SJSA1 (cell line): ENCODE measurements at places on chromosomes 11 and 22. TPM values are rescaled to one million over a fixed set of nuclear protein-coding genes. Genes with fewer than 3 reads are reported as not detected.

Gene TTC9C
- 47.6 and 51.3 TPM in 2 replicates for total RNA-seq

Gene TUBA8
- total RNA-seq = 0.42 and 0.91 TPM in 2 replicates

Gene TRIM48
- total RNA-seq = not detected in 2 replicates

DNA sequence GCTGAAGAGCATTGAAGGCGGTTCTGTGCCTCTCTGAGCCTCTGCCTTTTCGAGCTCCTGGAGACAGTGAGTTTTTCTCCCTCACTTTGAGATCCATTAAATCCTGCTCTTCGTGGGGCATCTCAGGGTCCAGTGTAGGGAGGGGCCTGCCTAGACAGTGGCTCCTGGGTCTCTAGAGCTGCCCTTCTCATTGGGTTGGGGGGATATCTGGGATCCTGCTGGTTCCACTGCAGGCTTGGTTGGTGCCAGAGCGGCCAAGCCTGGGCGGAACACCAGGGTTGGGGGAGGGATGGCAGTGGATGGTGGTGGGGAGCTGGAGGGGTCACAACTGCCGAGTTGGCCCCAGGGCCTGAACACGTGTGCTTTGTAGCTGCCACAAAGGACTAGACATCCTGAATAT, 52.2 kb upstream of the CARS1 start:
- DNase-seq = no peak

DNA sequence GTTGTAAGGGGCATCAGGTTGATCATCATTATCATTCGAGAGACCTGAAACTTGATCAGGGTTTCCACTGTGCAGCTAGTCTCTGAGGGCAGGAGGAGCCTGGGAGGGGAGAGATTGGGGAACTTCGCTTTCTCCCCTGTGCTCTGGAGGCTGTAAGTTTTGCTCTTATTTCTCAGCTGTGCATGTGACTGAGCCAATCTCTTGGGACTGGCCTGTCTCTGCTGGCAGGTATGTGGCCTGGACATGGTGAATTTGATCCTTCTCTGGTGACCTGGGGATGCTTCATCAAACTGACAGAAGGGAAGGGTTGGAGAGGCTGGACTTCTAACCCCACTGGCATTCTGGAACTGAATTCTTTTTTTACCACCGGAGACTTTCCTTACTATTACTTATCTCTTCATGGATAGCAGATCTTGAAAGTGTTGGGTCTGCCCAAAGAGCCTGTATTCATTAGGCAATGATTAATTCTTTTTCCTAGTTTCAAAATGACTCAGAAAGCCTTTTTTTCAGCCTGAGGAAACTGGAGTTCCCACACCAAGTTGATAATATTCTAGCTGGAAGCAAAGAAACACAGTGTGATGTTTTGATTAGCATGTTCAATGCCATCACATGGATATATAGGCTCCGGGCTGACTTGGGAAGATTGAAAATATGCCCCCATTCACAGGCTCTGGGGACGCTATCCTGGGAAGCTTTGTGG, 36.5 kb downstream of the TSPAN18 start:
- DNase-seq = no peak
